ENCODE measurements at places on chromosomes 2 and 18.
A peak's percentile ranks its signal among the peaks of the same experiment; 100 is the strongest.

- no peak for DNase-seq
Measured at GRCh38 chr18:69558052-69558451, 157.4 kb downstream of the DOK6 start.

- DNase-seq, result no peak
Measured at GRCh38 chr18:3162181-3162580, 57.6 kb downstream of the MYOM1 start.

DNA sequence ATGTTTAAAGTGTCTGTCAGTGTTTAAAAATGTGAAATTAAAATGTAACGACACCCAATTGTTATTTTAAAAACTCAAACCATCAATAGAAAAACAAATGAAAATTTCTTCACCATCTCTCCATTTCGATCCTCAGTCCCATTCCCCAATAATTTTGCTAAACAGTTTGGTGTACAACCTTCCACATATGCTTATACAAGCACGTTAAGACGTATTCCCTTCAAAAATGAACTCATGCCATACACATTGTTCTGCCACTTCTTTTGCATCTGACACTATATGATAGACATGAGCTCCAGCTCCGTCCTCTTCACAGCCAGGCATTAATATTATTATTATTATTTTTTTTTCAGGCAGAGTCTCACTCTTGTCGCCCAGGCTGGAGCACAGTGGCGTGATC is 14.1 kb upstream of the MYCN start:
- no peak for DNase-seq

DNA sequence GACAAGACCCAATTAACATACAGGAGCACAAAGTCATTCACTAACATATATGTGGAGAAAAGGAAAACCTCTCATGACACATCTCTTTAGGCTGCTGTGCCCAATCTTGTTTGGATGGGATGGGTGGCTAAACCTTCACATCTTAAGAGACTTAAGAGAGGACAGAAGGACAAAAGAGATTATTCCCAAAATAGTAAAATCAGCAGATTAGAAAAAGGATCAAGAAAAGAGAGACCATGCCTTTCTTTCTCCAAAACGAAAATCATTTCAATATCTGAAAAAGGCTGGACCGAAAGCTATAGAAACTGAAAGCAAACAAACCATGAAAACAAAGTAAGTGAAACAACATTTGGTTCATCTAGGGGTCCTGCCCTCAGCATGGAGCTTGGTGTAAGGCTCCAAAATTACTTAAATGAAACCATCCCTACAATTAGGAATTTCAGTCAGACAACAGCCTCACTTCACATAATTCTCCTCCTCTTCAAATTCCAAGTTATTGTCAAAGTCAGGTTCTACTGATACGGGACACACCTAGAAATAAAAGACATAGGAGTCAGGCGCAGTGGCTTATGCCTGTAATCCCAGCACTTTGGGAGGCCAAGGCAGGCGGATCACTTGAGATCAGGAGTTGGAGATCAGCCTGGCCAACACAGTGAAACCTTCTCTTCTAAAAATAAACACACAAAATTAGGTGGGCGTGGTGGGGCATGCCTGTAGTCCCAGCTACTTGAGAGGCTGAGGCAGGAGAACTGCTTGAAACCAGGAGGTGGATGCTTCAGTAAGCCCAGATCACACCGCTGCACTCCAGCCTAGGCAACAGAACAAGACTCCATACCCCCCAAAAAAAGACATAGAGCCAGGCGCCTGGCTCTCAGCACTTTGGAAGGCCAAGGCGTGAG is 5.2 kb downstream of the STARD7 start:
- no peak for DNase-seq

- DNase-seq, result no peak
Measured at GRCh38 chr2:98556344-98557033, 51.8 kb downstream of the COA5 start.

DNA sequence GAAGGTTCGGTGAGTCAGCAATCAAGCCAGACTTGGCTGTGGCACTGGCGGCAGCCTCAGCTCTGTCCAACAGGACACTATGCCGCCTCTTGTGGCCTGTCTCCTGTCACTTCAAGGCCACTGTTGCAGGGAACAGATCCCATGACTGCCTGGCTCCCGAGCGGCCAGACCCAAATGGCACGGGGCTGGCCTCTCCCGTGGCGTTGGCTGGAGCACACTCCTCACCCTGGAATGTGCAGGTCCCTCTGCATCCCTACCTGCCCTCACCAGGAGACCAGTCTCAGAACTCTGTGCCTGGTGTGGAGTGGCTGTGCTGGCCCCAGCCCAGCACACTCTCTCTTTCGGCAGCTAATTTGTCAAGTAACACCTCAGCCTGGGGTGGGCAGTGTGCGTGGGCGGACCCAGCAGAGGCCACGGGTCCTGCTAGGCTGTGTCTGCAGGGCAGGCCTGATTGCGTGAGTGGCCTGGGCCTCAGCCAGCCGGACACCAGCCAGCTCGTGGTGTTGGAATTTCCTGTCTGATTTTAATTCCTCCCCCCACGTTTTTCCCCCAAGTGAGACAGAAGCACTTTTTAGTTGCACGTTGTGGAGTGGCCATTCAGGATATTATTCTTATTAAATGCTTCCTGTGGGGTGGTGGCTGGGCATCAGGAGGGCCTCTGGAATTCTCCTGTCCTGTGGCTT is 179.3 kb downstream of the GLI2 start:
- no peak for DNase-seq

- DNase-seq, result no peak
Measured at GRCh38 chr18:66562279-66562678, 41.6 kb downstream of the CDH19 start.

GRCh38 chr18:79418642-79419041 is 22.9 kb downstream of the NFATC1 start:
- no peak for DNase-seq

DNA sequence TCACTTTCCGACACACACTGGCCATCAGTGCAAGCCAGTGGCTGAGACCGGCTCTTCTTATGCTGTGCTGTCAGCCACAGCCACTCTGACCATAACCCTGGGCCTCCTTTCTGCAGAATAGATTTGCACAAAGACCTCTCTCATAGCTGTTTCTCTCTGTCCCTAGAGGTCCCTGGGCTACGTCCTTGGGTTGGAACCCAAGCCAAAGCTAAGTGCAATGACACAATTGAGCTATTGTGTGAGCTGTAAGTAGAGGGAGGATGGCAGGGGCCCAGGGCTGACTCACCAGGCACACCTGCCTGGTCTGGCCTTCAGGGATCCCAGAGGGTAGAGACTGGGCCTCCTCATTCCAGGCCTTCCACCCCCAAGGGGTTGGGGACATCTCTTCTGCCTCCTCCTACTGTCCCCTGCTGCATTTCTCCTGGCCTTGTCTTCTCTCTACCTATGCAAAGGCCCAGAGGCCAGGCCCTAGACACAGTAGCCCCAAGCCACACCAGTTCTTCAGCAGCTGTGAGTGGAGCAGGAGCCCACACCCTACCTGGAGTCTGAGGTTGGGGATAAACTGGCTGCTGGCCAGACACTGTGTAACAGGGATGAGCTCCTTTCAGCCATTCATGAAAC is 174.6 kb downstream of the NCK2 start:
- no peak for DNase-seq

- DNase-seq, result peak; percentile 46
Measured at GRCh38 chr2:47069628-47070154, 85.4 kb downstream of the STPG4 start.

DNA sequence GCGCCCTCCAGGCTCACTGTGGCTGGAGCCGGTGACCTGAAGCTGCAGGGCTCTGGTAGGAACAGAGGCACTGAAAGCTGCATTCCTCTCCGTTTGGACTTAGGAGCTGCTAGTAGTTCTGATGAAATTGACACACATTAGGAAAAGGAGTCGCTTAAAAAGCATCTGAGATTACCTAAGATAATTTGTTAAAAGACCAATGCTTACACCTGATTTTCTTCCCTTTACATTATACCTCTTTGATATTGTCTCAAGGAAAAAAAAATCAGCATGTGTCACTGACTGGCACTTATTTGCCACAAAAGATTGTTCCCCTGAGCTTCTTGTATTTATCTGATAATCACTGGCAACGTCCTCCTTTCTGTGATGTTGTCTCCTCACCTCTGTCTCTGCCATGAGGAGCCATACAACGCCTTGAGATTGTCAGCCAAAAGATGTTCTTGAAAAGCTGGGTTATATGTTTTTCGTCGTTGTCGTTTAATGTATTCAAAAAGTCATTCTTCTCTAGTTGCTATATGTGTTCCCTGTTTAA is 618 bp upstream of the CHN1 start:
- DNase-seq, result no peak

GRCh38 chr2:239441261-239442078 is 40.6 kb upstream of the HDAC4 start:
- no peak for DNase-seq

- no peak for DNase-seq
Measured at GRCh38 chr2:218857371-218858137, 2.1 kb upstream of the WNT6 start.

- no peak for DNase-seq
Measured at GRCh38 chr2:169637620-169638019, 53.5 kb downstream of the PPIG start.

- DNase-seq, result peak; percentile 30
Measured at GRCh38 chr2:19362094-19362754, 3.8 kb upstream of the OSR1 start.

GRCh38 chr2:66236816-66237802 is 197.8 kb upstream of the MEIS1 start:
- no peak for DNase-seq

DNA sequence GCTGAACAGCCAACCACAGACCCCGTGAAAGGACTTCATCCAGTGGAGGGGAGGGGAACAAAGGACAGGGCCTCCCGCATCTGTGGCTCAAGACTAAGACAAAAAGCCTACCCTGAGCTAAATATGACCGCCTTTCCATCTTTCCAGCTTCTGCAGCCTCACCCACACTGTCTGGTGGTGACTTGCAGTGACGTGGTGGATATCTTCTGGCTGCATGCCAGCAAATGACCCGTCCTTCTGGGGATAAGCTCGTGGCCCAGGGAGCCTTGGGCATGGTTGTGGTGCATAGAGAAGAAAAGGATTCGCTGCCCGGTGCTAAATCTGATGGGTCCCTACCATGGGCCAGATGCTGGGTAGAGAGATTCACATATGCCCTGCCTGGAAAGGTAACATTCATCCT is 8.7 kb upstream of the NGEF start:
- DNase-seq, result no peak
